ENCODE measurements at places on chromosomes 7 and 10. TPM values are rescaled to one million over a fixed set of nuclear protein-coding genes. Genes with fewer than 3 reads are reported as not detected.

GNB2 gene
- total RNA-seq = 87.1 TPM

RBP4 gene
- 2.8 TPM for total RNA-seq

MIOS gene
- total RNA-seq = 84.6 TPM

GARIN1A gene
- total RNA-seq = 0.10 TPM

NAT16 gene
- total RNA-seq = not detected

VPS37D gene
- total RNA-seq = 4.2 TPM

ZFAND2A gene
- total RNA-seq = 16.1 TPM

EPHB6 gene
- total RNA-seq = 15.9 TPM

ELN gene
- total RNA-seq = 208 TPM

CCDC71L gene
- total RNA-seq = 4.9 TPM

STAMBPL1 gene
- total RNA-seq = 17.2 TPM

FAM24B gene
- total RNA-seq = 7.5 TPM

PNLIPRP3 gene
- not detected for total RNA-seq

AASS gene
- 37.1 TPM for total RNA-seq

OGA gene
- 191 TPM for total RNA-seq

TMEM236 gene
- 0.10 TPM for total RNA-seq

ELMO1 gene
- 59.9 TPM for total RNA-seq

SP8 gene
- not detected for total RNA-seq

ATOH7 gene
- total RNA-seq = 0.82 TPM

TSPAN13 gene
- total RNA-seq = 33.8 TPM

ASIC3 gene
- 0.51 TPM for total RNA-seq

ZPBP gene
- not detected for total RNA-seq

ZNF32 gene
- total RNA-seq = 29.4 TPM

ABCB8 gene
- 28.6 TPM for total RNA-seq

ZNF783 gene
- total RNA-seq = 8.5 TPM

RARRES2 gene
- total RNA-seq = 35.5 TPM

FFAR4 gene
- not detected for total RNA-seq

EEF1AKMT2 gene
- total RNA-seq = 30.7 TPM

POLR3A gene
- total RNA-seq = 23.6 TPM

CDK1 gene
- total RNA-seq = 59.5 TPM

LRRD1 gene
- 0.21 TPM for total RNA-seq

FEZF1 gene
- total RNA-seq = not detected

DNAJC12 gene
- total RNA-seq = 8.2 TPM

NDUFB8 gene
- 80.8 TPM for total RNA-seq

COX19 gene
- total RNA-seq = 13.7 TPM

CRYGN gene
- not detected for total RNA-seq

AGAP5 gene
- total RNA-seq = 5.2 TPM

DYNC1I1 gene
- 2.6 TPM for total RNA-seq

RET gene
- total RNA-seq = 12.0 TPM

FUOM gene
- 8.4 TPM for total RNA-seq

TMEM225B gene
- total RNA-seq = not detected

GSTO1 gene
- total RNA-seq = 28.8 TPM

COL26A1 gene
- total RNA-seq = 1.6 TPM

FGFR2 gene
- 50.6 TPM for total RNA-seq

TRPV5 gene
- total RNA-seq = 0.21 TPM

GPR37 gene
- total RNA-seq = 4.6 TPM

RNLS gene
- total RNA-seq = 11.9 TPM

CYP2C8 gene
- total RNA-seq = 0.31 TPM

ELAPOR2 gene
- total RNA-seq = 13.8 TPM

CALML3 gene
- total RNA-seq = 9.4 TPM

PRKAR2B gene
- total RNA-seq = 10.9 TPM

DDC gene
- not detected for total RNA-seq

PON3 gene
- 7.2 TPM for total RNA-seq
